Activated CD8-positive, alpha-beta memory T cell treated with anti-CD3 and anti-CD28 coated beads for 1 hour (primary cell): ENCODE measurements at places on chromosomes 1 and 21.

DNA sequence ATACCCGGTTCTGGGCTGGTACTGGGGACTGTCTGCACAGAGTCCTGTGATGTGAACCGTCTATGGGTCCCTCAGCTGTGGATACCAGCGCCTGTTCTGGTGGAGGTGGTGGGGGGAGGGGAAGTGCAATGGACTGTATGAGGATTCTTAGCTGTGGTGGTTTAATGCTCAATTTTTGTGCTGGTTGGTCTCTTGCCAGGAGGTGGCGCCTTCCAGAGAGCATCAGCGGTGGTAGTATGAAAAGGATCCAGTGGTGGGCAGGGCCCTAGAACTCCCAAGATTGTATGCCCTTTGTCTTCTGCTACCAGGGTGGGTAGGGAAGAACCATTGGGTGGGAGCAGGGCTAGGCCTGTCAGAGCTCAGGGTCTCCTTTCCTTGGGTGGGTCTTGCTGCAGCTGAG is 89.4 kb upstream of the B3GALT2 start:
- no peak for DNase-seq

GRCh38 chr1:32900956-32901822 is at the start of gene TMEM54:
Gene TMEM54, minus strand, starts transcription at chr1:32901389. Its CDS starts 151 bp downstream, at chr1:32901238.
- DNase-seq: no peak

- no peak for DNase-seq
Observed at GRCh38 chr1:165854101-165854845, 26.9 kb downstream of the UCK2 start.

DNA sequence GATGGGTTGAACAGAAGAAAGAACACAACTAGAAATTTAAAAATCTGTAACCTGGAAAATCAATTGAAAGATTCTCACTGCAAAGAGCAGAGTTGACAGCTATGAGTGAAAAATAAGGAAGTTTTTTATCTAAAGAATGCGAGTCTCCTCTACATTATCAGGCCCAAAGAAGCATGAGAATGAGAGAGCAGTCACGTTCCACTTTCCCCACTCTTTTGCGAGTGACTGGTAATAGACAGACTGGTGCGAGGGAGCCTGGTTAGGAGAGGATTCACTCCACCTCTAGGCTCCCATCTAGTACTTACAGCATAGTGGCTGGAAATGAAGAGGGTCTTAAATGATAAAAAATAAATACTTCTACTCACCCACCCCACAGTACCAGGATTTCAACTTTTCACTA is 52.0 kb downstream of the PRDX6 start:
- no peak for DNase-seq

- no peak for DNase-seq
Observed at GRCh38 chr1:90198616-90199332, 203.9 kb downstream of the ZNF326 start.

GRCh38 chr1:48916130-48917069 is 139.7 kb upstream of the BEND5 start:
- DNase-seq: no peak

- no peak for DNase-seq
Observed at GRCh38 chr1:176193663-176194062, 13.4 kb downstream of the COP1 start.

DNA sequence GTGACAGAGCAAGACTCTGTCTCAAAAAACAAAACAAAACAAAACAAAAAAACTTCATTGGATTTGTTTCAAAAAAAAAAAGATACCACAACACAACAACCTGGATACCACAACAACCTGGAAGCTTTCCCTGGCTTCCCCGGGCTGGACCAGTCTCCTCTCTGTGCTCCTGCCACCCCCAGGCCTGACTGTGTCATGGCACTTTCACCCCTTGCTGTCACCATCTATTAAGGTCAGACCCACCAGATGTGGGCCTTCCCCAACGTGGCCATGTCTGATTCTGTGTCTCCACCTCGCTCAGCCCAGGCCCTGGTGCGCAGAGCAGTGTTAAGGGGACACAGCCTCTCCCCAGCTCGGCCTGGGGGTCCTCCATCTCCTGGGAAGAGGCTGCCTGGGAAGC is 28.3 kb upstream of the ACOT11 start:
- DNase-seq: no peak
